ENCODE measurements at places on chromosomes 2 and 18.

GRCh38 chr2:12741380-12741779 lies 24.6 kb downstream of the TRIB2 start:
- DNase-seq, result no peak

GRCh38 chr2:119109866-119110265 lies 48.7 kb downstream of the C1QL2 start:
- no peak for DNase-seq

DNA sequence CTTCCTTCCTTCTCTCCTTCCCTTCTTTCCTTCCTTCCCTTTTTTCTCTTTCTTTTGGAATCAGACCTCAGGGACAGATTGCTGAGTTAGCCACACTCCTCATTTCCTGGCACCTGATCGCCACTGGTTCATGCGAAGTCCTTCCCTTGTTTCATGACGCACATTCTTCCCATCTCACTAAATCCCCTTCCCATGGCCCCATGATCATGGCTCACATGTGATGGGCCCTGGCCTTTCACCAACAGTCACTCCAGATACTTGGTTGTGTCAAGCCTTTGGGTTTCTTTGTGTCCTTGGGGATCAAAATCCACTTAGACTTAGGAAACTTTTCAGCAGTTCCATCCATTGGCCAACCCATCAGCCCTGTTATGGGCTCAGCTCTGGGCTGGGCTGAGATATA lies 23.8 kb upstream of the ASPRV1 start:
- DNase-seq, result no peak

- no peak for DNase-seq
Measured at GRCh38 chr2:57759131-57759530, 287.5 kb upstream of the VRK2 start.

DNA sequence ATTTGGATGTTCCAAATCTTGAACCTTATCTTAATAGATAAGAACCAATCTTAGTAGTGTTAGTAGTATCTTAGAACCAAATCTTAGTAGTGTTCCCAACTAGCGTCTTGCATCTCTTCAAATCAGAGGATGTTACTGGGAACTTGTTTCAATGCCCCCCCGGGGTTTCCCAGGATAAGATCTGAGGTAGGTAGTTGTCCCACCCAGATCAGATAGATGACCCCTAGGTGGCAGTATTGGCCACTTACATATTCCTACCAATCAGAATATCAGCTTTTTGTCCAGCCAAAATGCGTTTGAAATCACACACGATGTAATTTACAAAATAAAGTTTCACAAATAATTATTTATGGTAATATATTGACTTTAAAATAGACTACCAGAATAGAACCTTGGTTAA lies 314.8 kb downstream of the MBD2 start:
- DNase-seq, result no peak

Measured in posterior cingulate gyrus (tissue), 11 donors.